ENCODE measurements at places on chromosomes 3 and 15. TPM values are rescaled to one million over a fixed set of nuclear protein-coding genes. Genes with fewer than 3 reads are reported as not detected.

GRCh38 chr3:80994085-80994665 is 767.3 kb downstream of the GBE1 start:
- H3K27me3 ChIP-seq = no peaks in the 10 kb centered on the region
- no peak overlapping the region for H3K4me3 ChIP-seq
- H3K27ac ChIP-seq = no peak overlapping the region
- H3K36me3 ChIP-seq = no peaks in the 10 kb centered on the region
- H3K4me1 ChIP-seq = no peaks in the 10 kb centered on the region

- no peak overlapping the region for H3K4me3 ChIP-seq
- H3K4me1 ChIP-seq = peaks cover 4% of the 10 kb centered on the region
- no peak for DNase-seq
Measured at GRCh38 chr3:151504606-151505005, 43.7 kb upstream of the IGSF10 start.

DNA sequence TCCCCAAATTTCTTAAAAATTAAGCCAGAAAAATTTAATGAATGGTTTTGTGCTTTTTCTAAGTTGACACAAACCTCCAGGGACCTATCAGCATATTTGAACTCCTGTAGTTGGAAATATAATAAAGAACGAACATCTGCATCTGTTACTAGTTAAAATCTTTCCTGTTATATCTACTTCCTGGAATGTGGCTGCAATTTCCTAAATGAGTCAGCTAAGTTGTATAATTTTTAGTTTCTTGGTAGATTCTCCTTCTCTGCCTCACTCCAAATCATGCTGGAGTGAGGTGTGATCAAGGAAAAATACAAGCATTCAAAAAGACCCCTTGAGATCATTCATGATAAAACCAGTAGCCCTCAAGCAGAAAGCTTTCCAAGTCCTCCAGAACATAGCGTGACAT is 106.2 kb upstream of the MCTP2 start:
- H3K4me1 ChIP-seq = peaks cover 4% of the 10 kb centered on the region
- H3K36me3 ChIP-seq = no peaks in the 10 kb centered on the region
- H3K27me3 ChIP-seq = peaks cover 25% of the 10 kb centered on the region
- H3K27ac ChIP-seq = no peak overlapping the region
- DNase-seq = no peak

- no peak overlapping the region for H3K27ac ChIP-seq
- DNase-seq = no peak
- peaks cover 3% of the 10 kb centered on the region for H3K4me1 ChIP-seq
- no peaks in the 10 kb centered on the region for H3K27me3 ChIP-seq
- no peak overlapping the region for H3K4me3 ChIP-seq
- peaks cover 9% of the 10 kb centered on the region for H3K36me3 ChIP-seq
Measured at GRCh38 chr3:15556512-15556911, 35.0 kb upstream of the COLQ start.

DNA sequence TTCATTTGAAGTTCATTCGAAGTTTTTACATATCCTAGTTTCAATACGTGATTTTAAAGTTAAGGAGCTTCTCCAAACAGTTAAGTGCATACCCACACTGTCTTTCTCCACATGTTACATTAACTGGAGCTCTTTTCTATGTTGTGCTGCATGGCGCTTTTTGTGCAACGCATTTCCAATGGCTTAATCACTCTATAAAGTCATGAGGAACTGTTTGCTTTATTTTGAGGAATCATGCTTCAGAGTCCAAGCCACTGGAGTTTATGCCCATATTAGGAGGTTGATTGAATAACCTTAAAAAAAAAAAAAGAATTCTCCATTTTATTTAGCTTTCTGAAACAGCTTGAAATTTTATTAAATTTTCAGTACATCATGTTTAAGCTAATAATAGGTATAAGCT is 109.4 kb upstream of the MBNL1 start:
- H3K4me1 ChIP-seq = peaks cover 33% of the 10 kb centered on the region
- no peaks in the 10 kb centered on the region for H3K27me3 ChIP-seq
- H3K27ac ChIP-seq = peak overlapping the region; percentile 48
- no peaks in the 10 kb centered on the region for H3K36me3 ChIP-seq

DNA sequence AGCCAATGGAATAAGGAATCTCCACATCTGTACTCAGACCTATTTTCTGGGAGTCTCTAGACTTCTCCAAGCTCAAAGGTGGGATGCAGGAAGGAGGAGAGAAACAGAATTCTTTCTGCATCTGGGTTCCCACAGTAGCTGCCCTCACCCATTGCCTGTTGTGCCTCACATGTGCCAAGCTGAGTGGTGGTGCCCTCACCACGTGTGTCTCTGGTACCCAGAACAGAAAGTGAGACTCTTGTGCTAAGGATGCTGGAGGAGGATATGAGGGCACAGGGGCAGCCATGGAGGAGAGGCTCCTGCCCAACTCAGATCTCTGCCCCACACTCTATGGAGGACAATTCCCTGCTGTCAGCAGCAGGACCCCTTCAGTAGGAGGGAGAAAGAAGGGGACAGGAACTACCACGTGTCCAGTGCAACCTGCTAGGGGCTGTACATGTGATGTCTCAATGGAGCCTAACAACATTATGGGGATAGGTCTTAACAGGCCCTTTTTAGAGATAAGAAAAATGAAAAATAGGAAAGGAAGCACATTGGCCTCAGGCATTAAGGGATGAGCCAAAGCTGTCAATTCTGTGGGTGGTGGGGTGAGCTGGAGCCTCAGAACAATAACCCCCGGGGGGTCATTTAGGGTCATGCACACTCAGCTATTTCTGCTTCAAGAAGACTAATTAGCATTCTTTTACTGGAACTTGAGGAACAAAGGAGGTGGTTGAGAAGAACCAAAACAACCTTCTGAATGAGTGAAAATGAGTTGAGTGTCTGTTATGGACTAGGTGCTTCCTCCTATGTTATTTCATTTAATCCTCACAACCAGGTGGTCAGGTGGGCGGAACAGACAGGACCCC is 16.3 kb upstream of the NOX5 start:
- peak; percentile 53 for DNase-seq
- peaks cover 28% of the 10 kb centered on the region for H3K27me3 ChIP-seq
- peaks cover 13% of the 10 kb centered on the region for H3K4me1 ChIP-seq
- no peak overlapping the region for H3K4me3 ChIP-seq
- H3K36me3 ChIP-seq = no peaks in the 10 kb centered on the region

GRCh38 chr15:48794697-48795134 is 16.2 kb downstream of the CEP152 start:
- no peak overlapping the region for H3K4me3 ChIP-seq
- H3K27me3 ChIP-seq = no peaks in the 10 kb centered on the region
- peaks cover 11% of the 10 kb centered on the region for H3K36me3 ChIP-seq
- DNase-seq = no peak
- H3K27ac ChIP-seq = peak overlapping the region; percentile 94

The C3orf22 gene
- not detected for total RNA-seq

Data from osteocyte (in vitro differentiated cells).